ENCODE measurements at places on chromosomes 4 and X. TPM values are rescaled to one million over a fixed set of nuclear protein-coding genes. Genes with fewer than 3 reads are reported as not detected.

TMEM156 gene
- 26.0 TPM for total RNA-seq

CENPU gene
- 7.0 TPM for total RNA-seq

TEX11 gene
- total RNA-seq = not detected

CDS1 gene
- total RNA-seq = not detected

ARHGEF9 gene
- 25.1 TPM for total RNA-seq

ARHGAP6 gene
- total RNA-seq = 0.37 TPM

SASH3 gene
- 209 TPM for total RNA-seq

KLHL2 gene
- 21.9 TPM for total RNA-seq

NAP1L3 gene
- total RNA-seq = 0.20 TPM

JADE1 gene
- 26.2 TPM for total RNA-seq

ADH7 gene
- not detected for total RNA-seq

CT55 gene
- total RNA-seq = not detected

NR3C2 gene
- 4.5 TPM for total RNA-seq

NHS gene
- total RNA-seq = not detected

NLGN4X gene
- 0.35 TPM for total RNA-seq

CSAG2 gene
- not detected for total RNA-seq

BBS12 gene
- 2.5 TPM for total RNA-seq

ARHGEF38 gene
- total RNA-seq = not detected

SFRP2 gene
- not detected for total RNA-seq

FATE1 gene
- not detected for total RNA-seq

OTUD6A gene
- total RNA-seq = not detected
